ENCODE measurements at places on chromosomes 13 and 19. TPM values are rescaled to one million over a fixed set of nuclear protein-coding genes. Genes with fewer than 3 reads are reported as not detected.

GRCh38 chr13:75788481-75788981, 152.4 kb downstream of the LMO7 start:
- no peak for DNase-seq

GRCh38 chr13:106484084-106484483, 51.4 kb downstream of the EFNB2 start:
- DNase-seq = no peak

- DNase-seq = no peak
Measured at GRCh38 chr13:60275208-60275607, 111.5 kb upstream of the DIAPH3 start.

DNA sequence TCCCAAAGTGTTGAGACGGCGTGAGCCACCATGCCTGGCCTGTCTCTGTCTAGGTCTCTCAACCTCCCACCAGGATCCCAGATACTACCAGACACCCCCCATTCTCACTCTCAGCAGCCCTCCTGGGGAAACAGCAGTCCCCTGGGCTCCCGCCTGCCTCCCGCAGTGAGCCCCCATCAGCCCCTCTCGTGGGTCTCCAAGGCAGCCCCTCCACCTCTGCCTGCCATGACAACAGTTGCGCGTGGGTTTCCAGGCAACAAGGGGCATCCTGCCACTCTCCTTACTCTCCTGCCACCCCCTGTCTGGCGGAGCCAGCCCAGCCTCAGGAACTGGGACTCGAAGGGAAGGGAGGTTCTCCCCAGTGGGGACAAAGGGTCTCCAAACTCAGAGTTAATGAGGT, 5.2 kb downstream of the LRRC4B start:
- DNase-seq = no peak

- DNase-seq = no peak
Measured at GRCh38 chr13:103898481-103898880, 832.3 kb upstream of the SLC10A2 start.

Gene ZNF563
- 19.5 TPM for total RNA-seq
